ENCODE measurements at places on chromosomes 2 and 18. TPM values are rescaled to one million over a fixed set of nuclear protein-coding genes. Genes with fewer than 3 reads are reported as not detected.

- DNase-seq: no peak
These were observed 112.8 kb downstream of the ADCYAP1 start for GRCh38 chr18:1017227-1018058.

- DNase-seq: peak; percentile 39
These were observed 27.4 kb downstream of the USP34 start for GRCh38 chr2:61443342-61444041.

GRCh38 chr2:170243118-170243837 is 65.3 kb downstream of the MYO3B start:
- DNase-seq: no peak

GRCh38 chr18:48742706-48743475 is 204.1 kb downstream of the CTIF start:
- no peak for DNase-seq

DNA sequence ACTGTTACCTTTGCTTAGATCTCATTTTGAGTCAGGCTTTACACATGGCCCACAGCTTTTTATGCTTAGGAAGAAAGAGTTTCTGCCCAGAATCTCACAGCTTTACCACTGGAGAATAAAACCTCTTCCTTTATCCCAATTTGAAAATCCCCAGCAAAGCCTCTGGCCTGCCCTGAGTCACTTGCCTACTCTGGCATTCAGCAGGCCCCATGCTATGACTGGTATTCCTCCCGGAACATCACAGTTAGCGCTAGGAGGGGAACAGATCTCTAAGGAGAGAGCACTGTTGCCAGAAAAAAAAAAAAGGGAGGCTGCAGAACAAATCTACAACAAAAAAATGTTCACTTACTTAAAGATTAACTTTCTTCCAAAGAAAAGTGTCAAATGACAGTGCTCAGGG is 152.9 kb upstream of the DNMT3A start:
- no peak for DNase-seq

DNA sequence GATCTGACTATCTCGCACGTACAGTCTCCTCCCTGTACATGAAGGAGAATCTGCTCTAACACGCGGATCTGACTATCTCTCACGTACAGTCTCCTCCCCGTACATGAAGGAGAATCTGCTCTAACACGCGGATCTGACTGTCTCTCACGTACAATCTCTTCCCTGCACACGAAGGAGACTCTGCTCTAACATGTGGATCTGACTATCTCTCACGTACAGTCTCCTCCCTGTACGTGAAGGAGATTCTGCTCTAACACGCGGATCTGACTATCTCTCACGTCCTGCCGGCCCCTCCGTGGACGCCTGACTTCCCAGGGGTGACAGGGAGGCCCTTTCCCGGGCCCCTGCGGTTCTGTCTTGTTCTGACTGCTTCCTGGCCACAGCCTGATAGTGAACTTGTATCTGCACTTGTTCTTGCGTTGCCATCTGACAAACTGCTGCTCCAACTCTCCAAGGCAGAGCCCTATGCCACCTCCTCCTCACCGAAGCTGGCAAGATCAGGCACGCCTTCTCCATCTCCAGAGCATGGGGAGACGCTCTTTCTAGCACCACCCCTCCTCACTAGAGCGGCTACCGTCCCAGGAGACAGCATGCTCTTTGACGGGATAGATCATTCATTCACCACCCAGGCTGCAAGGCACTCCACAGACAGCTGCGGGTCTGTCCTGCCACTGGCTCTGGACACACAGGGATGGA is 238.6 kb downstream of the TWIST2 start:
- no peak for DNase-seq

GRCh38 chr2:7829241-7829640 is 852.6 kb upstream of the ID2 start:
- DNase-seq: no peak

DNA sequence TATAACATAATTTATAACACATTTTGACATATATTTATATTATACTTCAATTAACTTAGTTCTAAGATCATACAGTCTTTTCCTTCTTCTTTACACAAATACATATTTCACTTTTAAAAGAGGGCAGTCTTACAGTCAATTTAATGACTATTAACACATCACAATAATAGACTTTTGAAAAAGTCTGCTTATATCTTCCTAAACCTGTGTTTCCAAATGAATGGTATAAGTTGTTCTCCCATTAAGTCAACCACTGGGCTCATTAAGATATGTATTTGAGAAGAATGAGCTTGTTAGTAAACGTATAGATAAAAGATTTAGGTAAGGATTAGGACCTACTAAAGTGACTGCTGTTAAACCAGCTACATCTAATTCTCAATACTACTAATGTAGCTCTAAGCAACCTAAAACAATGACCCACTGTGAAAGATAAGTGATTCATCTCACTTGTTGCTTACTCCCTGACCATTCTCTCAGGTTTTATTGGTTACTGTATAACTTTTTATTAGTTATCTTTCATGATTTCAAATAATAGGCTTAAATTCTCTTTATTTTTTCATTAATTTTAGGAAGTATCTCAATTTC is 27.0 kb downstream of the SLC40A1 start:
- no peak for DNase-seq

DNA sequence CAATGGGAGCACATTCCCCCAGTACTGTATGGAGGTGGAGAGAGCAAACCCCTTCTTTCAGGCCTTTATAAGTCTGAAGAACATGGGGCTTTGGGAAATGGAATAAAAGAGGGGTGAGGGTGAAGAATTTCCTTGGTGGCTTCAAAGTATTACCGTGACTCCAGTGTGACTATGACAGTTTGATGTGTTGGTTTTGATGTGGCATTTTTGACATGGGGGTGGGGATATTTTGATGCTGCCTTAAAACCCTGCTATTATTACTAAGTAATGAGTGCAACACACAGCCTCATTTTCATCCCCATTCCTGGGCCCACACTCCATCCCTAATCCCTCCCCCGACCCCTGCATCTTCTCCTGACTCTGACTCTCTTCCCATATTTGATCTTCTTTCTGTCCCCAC is 23.6 kb downstream of the QPCT start:
- no peak for DNase-seq

DNA sequence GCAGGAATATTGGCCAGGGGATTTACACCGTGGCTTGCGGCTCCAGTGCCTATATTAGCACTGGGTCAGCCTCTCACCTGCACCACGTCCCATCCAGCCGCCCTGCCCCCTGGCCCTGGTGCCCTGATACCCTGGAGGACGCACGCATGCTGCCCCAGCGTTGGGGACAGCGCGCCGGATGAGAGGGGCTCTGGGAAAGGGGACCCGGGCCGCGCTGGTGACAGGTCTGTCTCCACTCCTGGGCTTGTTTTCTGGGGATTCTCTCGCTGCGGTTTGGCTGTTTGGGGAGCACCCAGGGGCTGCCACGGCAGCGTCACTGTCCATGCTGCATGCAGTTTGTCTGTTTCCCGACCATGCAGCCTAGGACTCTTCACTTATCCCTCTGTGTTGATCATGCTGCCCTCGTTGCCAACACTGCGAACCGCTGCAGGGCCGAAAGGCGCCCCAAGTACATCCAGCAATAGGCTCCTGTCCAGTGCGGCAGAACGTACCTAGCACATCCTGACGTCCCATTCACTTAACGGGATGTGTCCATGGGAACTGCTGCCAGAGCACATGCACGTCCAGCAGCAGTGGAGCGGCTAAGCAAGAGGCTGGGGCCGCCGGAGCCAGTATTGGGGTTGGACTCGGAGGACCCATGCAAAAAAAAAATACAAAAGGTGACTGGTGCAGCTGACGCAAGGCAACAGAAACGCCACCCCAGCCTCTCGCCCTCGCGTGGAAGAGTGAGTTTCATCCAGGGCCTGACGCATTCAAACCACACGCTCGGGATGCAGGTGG is 115.5 kb upstream of the PXDN start:
- no peak for DNase-seq

The GPBAR1 gene
- total RNA-seq: 1.1 TPM

The GAD1 gene
- 11.2 TPM for total RNA-seq

The DLX2 gene
- not detected for total RNA-seq

The ZNF532 gene
- total RNA-seq: 124 TPM

The C2orf15 gene
- 6.9 TPM for total RNA-seq

The SOX11 gene
- not detected for total RNA-seq

The CD207 gene
- not detected for total RNA-seq
